ENCODE measurements at places on chromosomes 2 and 18.

- no peak for DNase-seq
Measured at GRCh38 chr2:74427551-74427950, 6.0 kb downstream of the WDR54 start.

GRCh38 chr2:133431289-133431688 is 137.0 kb downstream of the NCKAP5 start:
- DNase-seq = no peak

- no peak for DNase-seq
Measured at GRCh38 chr18:74488354-74488753, 7.8 kb upstream of the CNDP2 start.

GRCh38 chr2:20353241-20353992 is 2.8 kb upstream of the PUM2 start:
- no peak for DNase-seq

- DNase-seq = no peak
Measured at GRCh38 chr2:17589406-17590035, 49.0 kb downstream of the VSNL1 start.

DNA sequence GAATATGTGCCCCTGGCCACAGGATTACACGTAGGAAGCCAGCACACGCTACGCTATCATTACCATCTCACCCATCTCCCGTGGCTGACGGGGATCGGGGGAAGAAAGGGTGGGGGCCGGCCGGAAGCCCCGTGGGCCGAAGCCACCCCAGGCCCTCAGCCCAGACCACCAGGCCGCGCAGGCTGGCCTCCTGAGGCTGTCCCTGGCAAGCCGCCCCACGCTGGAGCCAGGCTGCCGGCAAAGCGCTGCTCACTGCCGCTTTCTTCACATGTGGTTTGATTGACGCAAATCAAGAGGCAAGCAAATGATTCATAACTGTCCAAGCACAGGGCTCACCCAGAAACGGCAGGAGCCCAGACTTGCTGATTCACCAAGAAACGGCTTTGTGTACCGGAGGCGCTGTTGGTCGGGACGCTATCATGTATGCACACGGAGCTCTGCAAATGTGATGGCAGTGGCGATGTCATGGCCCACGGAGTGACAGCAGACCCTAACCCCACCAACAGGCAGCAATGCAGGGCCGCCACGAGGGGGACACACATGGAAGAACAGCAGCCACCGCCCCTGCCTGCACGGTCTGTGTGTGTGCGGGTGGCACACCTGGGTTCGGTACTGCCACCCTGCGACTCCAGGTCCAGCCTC is 125.7 kb downstream of the HDAC4 start:
- DNase-seq = peak; percentile 66

GRCh38 chr2:186460465-186460864 is 25.6 kb upstream of the ZC3H15 start:
- DNase-seq = no peak

DNA sequence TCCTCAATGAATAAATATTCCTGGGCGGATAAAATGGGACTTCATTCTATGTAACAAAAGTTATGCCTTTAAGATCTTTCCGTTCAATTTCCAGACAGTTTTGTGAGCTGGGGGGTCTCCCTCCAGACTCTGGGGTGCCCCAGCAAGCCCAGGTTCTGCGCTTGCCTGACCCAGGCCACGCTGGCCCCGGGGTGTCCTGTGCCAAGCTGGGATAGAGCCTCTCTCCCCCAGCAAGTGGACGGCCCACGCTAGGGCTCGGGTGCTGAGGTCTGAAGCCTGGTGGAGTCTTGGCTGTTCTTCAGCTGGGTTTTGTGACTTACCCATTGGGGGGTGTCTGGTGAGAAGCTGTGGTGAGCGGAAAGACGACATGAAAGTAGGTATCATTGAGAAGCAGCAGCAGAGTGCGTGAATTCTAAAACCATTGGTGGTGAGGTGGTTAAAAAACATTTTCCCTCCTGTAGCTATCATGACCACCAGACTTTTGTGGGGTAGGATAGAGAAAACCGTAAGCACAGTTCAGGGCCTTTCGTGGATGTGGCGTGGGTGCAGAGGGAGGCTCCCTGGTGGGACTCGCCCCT is 346.8 kb downstream of the ANAPC1 start:
- DNase-seq = no peak

DNA sequence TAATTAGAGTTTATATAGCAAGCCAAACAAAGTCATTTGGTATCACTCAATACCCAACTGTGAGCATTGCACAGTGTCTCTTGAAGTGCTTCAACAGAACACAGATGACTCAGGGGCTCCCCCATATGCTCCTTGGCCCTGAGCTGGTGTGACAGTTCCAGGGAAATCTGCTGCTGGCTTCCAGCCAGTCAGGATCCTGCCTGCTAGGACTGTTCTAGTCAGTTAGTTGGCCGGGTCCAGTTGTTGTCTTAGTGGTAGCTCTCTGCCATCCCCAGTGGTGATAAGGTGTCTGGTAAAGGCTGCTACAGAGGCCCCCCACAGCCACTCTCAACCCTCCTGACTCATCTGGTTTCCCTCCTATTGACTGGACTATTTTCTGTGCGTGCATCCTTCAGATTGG is 100.3 kb downstream of the IRS1 start:
- no peak for DNase-seq

- no peak for DNase-seq
Measured at GRCh38 chr2:73821227-73821626, 7.5 kb upstream of the STAMBP start.

- DNase-seq = no peak
Measured at GRCh38 chr2:67985586-67985985, 77.2 kb downstream of the C1D start.

DNA sequence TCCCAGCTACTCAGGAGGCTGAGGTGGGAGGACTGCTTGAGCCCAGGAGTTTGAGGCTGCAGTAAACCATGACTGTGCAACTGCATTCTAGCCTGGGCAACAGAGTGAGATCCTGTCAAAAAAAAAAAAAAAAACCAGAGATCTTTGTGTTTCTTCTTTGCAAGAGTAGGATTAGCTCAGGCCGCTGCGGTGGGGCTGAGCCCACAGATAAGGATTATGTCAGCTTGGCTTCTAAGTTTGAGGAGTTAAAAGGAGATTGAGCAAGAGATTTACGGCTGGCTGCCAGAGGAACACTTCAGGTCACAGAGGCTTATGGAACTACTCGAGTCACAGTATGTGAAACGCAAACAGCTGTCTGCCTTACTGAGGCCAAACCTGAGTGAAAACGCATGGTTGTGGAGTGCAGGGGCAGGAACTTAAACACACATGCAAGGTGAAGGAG is 146.7 kb upstream of the L3MBTL4 start:
- DNase-seq = no peak

- no peak for DNase-seq
Measured at GRCh38 chr2:179410552-179411356, 146.1 kb upstream of the SESTD1 start.

GRCh38 chr2:216448829-216449228 is 36.5 kb downstream of the SMARCAL1 start:
- DNase-seq = no peak

GRCh38 chr2:121144111-121144510 is 140.9 kb downstream of the TFCP2L1 start:
- no peak for DNase-seq

DNA sequence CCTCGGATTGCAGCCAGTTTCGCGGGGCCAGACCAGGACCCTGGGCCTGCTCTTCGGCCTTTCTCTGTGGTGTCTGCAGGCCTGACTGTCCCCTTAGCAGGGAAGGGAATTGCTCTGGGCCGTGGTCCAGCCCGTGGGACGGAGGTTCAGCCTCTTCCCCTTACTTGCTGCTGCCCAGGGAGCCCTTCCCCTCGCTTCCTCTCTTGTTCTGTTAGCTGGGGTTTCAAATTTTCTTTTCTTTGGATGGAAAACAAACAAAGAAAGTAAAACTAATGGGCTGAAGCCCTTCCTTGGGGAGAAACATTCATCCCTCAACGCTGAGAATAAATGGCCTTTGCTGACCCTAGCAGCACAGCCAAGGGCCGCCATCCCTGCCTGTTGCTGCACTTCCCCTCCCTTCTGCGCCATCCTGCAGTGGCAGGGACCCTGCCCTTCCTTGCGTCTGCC is 52.4 kb downstream of the ASAP2 start:
- no peak for DNase-seq

DNA sequence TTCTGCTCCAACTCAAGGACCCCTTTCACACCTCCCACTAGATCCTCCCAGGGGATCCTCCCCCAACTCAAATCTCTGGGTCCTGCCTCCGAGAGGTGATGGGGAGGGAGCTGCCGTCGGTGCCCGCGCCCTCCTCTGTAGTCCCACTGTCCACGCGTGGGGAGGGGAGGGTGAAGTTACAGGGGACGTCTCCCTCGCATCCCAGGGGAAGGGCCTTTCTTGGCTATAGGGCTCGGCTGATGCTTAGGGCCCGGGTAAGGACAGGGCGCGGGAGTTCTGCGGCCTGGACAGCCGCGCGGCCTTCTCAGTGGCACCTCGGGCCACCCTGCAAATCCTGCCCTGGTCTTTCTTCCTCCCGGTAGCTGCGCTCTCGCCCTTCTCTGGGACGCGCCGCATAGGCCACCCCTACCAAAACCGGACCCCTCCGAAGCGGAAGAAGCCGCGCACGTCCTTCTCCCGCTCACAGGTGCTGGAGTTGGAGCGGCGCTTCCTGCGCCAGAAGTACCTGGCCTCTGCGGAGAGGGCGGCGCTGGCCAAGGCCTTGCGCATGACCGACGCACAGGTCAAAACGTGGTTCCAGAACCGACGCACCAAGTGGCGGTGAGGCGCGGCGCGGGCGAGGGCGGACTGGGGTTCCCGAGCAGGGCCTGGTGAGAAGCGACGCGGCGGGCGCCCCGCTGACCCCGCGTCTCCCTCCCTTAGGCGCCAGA is 1.2 kb downstream of the TLX2 start:
- DNase-seq = no peak

DNA sequence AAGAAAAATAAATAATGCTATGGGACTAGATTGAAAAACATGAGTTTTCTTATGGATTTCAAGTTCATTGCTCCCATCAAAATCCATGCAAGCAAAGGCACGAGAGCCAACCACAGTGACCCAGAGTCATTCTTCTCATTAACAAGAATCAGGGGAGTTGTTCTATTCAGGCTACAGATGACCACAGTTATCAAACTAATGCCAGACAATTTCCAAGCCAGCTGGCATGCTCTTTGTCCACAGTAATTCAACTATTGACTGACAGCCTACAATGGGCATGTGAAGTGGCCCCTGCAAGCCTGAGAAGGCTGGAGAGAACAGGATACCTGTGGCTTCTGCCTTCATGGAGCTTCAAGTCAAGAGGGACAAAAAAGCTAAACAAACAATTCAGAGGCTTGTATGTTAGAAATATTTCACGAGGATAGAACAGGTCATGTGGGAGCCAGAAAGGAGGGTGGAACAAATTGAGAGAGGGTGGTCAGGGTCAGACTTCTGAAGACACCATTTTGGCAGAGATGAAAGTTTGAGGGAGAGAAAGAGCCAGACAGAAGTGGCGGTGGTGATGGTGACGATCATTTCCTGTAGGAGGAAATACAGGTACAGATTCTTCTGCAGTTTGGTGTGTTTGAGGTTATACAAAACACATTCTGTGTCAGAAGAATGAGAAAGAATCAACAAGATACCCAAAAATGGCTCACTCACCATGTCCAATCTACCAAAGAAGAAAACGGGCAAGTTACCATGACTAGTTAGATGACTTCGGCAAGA is 732.4 kb downstream of the RNF144A start:
- no peak for DNase-seq

DNA sequence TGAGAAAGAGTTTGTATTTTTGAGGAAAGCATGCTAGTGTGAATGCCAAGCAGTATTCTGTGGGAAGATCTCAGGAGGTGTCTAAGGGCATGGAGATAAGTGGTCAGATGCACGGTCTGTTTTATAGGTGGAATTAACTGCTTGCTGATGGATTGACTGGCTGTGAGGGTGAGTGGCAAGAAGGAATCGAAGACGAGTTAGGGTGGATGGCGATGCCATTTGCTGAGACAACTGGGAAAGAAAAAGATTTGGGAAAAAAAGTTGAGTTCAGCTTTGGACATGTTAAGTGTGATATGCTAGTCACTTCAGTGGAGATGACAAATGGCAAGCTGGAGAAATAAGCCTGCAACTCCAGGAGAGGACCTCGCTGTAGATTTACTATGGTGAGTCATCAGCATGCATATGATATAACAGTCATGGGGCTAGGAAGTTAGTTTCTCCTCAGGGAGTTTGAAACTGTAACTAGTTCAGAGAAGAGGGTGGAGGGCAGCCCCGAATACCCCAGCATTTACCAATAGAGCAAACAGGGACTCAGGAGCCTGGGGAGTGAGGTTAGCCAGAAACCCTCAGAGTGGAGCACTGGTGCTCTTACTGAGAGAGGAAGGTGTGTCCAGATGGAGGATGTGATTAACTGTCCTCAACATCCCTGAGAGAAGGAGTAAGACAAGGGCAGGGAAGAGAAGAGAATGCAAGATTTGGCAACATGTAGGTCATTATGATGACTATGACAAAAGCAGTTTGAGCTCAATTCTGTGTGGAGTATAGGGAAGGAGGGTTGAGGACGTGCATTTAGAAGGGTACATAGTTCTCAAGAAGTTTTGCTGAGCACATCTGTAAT is 2.0 kb upstream of the HK2 start:
- no peak for DNase-seq

GRCh38 chr2:10740226-10740625 is 18.8 kb downstream of the ATP6V1C2 start:
- no peak for DNase-seq

DNA sequence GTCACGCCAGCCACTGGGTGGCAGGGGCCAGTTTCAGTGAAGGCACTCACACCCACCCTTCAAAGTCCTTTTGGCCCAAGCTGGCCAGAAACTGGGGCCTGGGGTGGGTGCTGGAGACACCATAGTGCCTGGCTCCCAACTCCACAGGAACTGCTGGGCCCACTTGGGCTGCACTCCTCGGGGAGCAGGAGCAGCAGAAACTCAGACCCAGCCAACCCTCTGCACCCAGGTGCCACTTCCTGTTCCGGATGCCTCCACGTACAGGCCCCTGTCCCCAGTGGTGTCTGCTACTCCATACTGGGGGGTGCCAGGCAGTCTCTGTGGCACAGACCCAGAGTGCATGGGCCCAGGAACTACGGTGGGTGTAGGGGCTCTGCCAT is 42.5 kb upstream of the ZNF519 start:
- no peak for DNase-seq

GRCh38 chr2:215705771-215706361 is 270.0 kb upstream of the FN1 start:
- DNase-seq = no peak

DNA sequence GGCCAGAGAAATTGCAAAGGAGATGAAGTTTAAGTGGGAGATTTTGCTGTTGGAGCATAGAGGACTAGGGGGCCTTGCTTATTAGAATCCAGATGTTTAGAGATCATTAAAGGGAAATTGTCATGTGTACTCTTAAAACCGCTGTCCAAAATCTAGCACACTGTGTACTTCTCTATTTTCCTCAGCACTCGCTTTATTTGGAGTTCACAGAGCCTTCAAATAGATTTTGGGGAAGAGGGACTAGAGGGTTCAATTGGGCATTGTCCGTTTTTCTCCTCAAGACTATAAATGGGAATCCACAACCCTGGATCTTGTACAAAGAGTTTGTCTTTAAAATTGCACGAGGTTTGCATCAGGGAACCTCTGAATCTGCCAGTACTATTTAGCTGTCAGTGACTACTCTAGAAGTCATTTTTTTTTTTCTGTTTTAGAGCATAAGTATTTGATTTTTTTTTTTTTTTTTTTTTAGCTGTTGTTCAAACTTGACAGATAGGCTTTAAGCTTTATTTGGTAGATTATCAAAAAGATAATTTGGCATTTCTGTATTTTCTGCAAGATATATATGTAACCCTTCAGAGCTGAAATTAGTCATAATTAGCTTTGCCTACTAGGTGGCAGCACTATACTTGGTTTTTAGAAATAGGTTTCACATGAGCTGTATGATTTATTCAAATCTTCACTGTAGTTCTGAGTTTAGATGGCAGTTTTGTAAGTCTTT is 14.2 kb downstream of the PMS1 start:
- DNase-seq = no peak

GRCh38 chr18:46362533-46362932 is 258.3 kb downstream of the HAUS1 start:
- DNase-seq = no peak
